Suppressor macrophage treated with lipopolysaccharide for 4 hours (primary cell): ENCODE measurements at places on chromosomes 7 and 10.

DNA sequence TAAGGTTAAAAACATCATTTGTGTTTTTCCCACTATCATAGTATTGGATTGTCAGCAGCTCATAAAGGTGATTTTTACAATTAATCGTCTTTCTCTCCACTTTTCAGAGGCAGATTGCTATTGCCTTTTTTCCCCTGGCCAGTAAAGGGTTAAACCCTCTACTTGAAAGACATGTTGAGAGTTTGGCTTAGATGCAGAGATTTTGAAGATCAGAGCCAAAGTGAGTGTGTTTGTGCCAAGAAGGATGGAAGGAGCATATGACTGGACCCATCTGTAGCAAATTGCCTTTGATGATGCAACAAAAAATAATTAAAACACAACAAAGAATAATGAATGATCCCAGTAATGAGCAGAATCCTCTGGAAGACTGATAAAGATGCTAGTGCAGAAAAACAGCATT, 373.1 kb downstream of the MALRD1 start:
- no peak for DNase-seq

- no peak for DNase-seq
Measured at GRCh38 chr7:36155811-36156361, 2.8 kb downstream of the EEPD1 start.

DNA sequence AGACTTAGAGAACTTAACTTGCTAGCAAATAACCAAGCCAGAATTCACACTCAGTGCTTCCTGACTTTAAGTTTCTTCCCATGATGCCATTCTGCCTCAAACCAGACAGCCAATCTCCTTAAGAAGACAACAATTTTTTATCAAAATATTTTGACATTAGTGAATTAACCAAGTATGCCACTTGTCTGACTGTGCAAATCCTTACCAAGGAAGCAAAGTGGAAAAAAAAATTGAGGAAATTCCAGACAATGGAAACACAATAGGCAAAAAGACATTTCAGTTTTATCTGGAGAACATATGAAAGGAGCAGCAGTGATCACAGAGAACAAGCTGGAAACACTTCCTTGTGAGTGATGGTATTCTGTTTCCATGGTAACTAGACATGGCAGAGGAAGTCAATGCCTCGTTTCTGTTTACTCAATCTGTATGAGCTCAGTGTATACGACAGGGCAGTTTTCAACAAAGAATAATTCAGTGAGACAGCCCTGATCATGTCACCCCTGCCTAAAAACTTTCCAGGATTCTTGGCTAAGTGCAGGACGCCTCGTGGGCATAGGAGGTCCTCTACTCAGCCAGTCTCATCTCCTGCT, 114.2 kb downstream of the DYNC1I1 start:
- peak; percentile 26 for DNase-seq

GRCh38 chr7:4815609-4816418, 40.4 kb downstream of the AP5Z1 start:
- no peak for DNase-seq

DNA sequence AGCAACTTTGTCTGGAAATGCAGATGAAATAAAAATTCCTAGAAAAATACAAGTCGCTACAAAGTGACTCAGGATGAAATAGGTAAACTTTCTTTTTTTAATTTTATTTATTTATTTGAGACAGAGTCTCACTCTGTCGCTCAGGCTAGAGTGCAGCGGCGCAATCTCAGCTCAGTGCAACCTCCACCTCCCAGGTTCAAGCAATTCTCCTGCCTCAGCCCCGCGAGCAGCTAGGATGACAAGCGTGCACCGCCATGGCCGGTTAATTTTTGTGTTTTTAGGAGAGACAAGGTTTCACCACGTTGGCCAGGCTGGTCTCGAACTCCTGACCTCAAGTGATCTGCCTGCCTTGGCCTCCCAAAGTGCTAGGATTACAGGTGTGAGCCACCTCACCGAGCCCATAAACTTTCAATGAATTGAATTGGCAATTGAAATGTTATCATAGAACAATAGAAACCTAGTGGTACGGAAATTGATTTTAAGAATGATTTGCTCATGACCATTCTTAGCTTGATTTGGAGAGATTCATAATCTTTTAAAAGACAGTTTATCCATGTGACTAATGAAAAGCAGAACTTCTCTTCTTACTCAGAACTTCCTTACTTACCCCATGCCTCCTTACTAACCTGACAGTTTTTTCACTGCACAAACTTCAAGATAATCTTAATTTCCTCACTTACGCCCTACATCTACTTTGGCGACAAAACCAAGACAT, 161.7 kb downstream of the FAM107B start:
- DNase-seq: peak; percentile 54

DNA sequence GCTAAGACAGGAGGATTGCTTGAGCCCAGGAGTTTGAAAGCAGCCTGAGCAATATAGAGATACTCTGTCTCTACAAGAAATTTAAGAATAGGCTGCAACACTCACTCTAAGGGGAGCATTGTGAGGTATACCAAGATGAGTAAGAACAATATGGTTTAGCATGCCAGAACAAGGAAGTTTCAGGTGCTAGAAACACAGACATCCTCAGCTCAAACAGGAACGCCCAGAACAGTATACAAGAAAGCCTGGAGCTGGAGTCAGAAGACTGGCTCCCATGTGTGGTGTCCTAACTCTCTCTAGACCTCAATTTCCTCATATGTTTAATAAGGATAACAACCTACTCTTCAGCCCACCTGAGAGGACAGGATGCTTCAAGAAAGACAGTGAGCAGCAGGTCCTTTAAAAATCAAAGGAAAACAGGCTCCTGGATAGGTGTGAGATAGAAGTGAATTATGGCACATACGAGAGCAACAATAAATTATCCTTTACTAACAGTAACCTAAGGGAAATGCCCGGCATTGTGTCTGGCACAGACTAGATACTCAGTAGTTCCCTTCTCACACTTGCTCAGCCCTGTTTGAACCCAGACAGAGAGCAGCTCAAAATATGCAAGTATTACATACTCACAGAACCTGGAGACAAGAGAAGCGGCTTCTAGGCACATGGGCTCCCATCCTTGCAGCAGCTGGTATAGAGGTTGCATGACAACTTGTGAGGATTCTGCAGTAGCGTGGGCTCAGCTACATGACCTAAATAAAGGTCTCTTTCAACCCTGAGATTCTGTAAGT, 45.4 kb downstream of the KAT6B start:
- no peak for DNase-seq

DNA sequence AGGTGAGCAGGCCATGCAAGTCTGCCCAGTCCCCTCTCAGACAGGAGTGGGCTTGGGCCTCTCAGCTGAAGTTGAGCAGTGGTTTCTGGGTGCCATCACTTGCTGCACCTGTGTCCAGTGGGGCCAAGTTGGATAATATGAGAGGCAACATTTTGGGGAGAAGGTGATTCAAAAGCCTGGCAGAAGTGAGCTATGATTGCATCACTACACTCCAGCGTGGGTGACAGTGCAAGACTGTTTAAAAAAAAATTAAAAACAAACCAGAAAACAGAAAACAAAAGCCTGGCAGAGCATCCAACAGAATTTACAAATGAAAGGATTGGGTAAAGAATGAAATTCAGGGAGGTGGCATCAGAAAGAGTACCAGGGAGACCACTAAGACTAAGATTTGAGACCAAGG, 121.5 kb upstream of the LAMB4 start:
- no peak for DNase-seq

GRCh38 chr7:157689269-157690057, 352.7 kb downstream of the DNAJB6 start:
- DNase-seq: no peak

DNA sequence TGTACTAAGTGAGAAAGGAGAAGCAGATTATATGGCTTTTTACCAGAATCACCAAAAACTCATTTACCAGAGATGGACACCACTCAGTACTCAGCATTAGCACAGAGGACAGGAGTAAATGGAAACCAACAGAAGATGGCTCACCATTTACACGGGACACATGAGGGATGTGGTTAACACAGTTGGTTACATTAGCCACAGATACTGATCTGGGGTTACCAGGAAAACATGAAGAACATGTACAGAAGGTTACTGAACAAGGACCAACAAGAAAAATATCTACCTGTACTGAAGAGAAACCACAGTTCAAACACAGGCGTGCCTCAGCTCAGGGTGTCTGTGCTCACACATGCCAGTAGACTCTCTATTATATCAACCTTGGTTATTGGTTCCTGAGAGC, 1285.8 kb upstream of the SORCS1 start:
- no peak for DNase-seq

DNA sequence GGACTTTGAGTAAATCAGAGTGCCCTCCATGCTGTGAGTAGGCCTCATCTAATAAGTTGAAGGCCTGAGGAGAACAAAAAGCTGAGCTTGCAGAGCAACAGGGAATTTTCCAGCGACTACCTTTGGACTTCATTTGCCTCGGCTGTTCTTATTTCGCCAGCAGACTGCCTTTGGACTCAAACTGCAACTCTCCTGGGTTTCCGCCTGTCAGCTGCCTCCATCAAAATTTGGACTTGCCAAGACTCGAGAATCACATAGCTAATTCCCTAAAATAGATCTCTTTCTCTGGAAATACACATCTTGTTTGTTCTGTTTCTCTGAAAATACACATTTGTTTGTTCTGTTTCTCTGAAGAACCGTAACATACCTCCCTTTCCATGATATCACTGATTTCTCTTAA, 93.8 kb downstream of the ITGB8 start:
- no peak for DNase-seq

- no peak for DNase-seq
Measured at GRCh38 chr7:80940539-80941207, 21.8 kb upstream of the SEMA3C start.

GRCh38 chr7:91636129-91636724, 244.3 kb downstream of the MTERF1 start:
- peak; percentile 39 for DNase-seq

GRCh38 chr7:18202315-18203045, 174.8 kb upstream of the PRPS1L1 start:
- DNase-seq: no peak

- no peak for DNase-seq
Measured at GRCh38 chr10:24678757-24679156, 44.9 kb downstream of the ARHGAP21 start.

DNA sequence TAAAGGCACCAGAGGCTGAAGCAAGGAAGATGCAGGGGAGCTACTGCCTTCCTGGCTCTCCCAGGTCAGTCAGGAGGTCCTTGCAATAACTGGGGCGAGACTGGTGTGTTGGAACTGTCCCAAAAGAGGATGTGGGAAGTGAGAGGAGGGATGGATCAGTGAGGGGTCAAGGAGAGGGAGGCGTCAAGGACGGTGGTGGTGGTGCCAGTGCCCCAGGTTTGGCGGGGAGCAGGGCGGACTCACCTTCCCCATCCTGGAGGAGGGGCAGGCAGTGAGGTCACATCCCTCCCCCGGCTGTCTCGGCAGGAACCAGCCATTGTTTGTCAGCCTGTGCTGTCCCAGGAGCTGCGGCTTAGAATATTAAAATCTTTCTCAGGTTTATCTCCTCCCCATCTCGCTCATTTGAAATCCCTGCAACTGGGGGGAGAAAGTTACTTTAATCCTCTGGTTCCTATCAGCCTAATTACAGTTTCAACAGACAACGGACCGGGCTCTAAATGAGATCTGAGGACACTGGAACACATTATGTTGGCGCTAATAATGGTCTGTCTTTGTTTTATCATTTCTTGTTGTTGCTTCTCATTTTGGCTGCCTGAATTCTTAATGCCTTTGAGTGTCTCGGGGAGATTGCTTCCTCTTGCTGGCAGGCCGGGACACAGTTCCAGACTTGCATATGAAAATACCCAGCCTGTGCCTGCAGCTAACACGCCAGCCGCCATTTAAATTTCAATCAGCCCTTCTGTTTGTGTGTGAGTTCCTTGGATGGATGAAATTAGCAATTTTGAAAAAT, 387.5 kb downstream of the RPS24 start:
- no peak for DNase-seq

GRCh38 chr10:29873941-29874484, 185.4 kb downstream of the JCAD start:
- no peak for DNase-seq

DNA sequence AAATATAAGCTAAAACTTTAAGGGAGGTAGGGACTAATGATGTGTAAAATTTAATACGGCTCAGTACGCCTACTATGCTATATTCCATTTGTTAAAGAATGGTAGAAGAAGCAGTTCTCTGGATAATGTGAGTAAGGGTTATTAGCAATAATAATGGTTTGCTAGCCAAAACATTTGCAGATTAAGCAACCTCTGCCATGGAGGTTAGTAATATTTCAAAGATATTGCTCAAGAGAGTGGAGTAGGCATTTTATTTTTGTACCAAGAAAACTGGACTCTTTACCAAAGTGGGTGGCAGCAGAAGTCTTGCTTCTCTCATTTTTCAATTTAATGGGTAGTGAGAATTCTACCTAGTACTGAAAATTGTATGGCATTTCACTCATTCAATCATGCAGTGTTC, 158.9 kb upstream of the TMEM106B start:
- no peak for DNase-seq

DNA sequence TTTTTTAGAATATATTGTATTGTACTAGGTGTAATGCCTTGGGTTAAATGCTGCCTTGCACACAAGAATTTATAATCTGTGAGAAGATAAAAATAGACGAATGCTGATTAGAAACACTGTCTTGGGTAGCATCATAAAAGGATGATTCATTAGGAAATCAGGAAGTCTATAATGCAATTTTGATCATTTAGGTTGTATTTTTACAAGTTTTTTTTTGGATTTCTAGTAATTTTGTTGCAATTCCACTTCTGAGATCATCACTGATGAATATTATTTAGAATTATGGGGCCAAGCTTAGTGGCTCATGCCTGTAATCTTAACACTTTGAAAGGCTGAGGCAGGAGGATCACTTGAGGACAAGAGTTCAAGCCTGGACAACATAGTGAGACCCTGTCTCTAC, 29.6 kb downstream of the WBP1L start:
- DNase-seq: peak; percentile 77

DNA sequence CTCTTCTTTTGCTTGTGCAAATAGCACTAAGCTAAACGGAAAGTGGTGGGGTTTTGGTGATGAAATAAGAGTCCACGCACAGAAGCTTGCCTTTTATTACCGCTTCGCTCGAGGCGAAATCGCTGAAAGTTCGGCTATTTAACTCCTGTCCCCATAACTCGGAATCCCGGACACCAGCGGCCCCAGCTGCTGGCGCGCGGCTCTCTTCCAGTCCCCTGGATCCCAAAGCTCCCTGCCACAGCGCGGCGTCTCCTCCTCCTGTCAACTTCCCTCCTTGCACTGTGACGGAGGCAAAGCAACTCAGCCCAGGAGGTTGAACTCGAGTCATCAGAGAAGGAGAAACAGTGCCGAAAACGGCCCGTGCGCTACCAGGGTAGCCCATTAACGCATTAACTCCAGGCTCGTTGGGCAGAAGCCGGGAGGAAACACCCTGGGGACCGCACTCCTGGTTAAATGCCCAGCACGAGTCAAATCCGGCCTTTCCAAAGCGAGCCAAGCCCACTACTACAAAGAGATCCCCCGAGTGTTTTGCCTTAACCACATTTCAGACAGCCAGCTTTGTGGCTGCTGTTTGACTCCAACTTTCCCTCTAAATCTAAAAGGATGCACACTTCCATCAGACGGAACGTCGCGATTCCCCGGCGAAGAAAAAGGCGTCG, 1.3 kb downstream of the SEMA3D start:
- peak; percentile 15 for DNase-seq

- DNase-seq: no peak
Measured at GRCh38 chr7:81433692-81434331, 336.0 kb downstream of the HGF start.

- no peak for DNase-seq
Measured at GRCh38 chr10:51403521-51403920, 295.9 kb downstream of the CSTF2T start.
